ENCODE measurements at places on chromosomes 2 and 18.

GRCh38 chr2:145755019-145755837 lies 1235.3 kb upstream of the ZEB2 start:
- DNase-seq = no peak

DNA sequence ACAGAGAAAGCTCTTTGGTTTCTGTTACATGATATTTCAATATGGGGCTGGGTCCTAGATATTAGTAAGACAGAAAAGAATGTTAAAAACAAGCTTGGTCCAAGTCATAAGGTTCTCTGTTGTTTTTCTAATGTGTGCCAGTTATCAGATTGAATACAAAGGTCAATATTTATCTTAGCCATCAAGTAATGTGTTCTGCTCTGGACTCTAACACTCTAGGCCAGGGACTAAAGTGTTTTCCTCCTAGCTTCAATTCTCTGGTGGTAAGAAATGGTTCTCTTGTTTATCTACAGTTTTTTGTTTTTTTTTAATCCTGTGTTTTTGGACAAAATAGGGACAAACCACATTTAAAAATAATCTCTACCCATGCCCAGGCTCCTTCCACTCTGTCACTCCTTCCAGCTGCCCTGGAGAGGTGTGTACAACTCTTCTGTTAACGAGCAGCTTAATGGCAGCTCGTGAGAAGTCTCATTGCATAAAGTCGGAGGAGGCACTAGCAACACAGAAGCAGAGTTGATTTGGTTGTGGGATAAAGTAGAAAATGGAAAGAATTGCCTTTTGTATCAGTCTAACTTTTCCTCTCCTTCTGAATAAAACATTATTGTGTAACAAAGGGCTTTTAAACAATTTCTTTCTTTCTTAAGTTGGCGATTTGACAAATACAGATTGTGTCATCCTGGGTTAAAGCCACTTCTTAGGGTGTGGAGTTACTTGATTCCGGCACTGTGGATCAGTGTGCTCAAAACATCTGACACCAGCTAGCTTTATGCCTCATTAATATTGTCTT lies 8.0 kb upstream of the SESTD1 start:
- DNase-seq = peak; percentile 85

GRCh38 chr18:75478996-75479880 lies 51.7 kb upstream of the SMIM21 start:
- DNase-seq = peak; percentile 65

- no peak for DNase-seq
These were observed 67.5 kb upstream of the TTN start for GRCh38 chr2:178874529-178875240.

GRCh38 chr2:134505446-134505845 lies 213.4 kb downstream of the TMEM163 start:
- DNase-seq = no peak

DNA sequence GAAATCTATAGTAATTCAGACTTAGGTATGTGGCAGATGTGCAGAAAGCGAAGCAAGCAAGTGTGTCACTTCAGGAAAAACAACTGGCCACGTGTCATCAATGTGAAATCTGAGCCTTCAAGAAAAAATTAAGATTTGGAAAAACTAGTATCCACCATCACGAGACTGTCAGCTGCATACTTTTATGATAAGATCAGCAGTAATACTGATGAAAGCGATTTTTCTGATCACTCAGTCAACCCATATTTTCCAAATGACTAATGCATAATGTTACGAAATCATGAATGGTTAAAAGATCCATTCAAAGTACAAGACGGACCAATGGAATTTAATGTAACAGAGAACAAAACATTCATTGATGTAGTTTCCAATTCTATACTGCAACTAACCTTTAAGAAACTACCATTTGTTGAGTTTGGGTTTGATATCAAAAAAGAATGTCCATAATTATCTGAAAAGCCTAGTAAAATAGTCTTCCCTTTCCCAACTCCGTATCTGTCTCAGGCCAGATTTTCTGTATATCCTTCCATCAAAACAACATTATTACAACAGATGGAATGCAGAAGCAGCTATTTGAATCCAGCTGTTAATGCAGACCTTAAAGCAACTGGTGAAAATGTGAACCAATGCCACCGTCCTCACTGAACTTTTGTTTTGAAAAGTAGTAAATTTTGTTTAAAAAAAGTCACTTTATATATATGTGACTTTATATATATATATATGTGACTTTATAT lies 17.0 kb upstream of the BCL2 start:
- peak; percentile 96 for DNase-seq

All from iris pigment epithelial cell (primary cell).